Effector memory CD4-positive, alpha-beta T cell (primary cell): ENCODE measurements at places on chromosomes 1 and 21.

DNA sequence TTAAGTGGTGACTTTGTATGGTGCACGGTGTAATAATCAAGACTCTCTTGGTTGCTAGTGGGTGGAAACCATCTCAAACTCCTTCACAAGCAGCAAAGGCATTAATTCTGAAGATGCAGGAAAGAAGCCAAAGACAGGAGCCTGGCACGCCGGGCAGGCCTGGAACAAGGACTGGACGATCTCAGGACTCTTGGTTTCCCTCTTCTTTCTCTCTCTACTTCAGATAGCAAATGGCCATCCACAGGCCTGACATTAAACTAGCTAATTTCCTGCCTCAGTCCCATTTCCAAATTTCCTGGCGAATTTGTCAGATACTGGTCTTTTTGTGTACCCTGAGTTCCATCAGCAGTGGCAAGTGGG, 28.2 kb downstream of the STYXL2 start:
- DNase-seq: no peak

GRCh38 chr1:32122151-32122550, 14.3 kb downstream of the KPNA6 start:
- DNase-seq: no peak

DNA sequence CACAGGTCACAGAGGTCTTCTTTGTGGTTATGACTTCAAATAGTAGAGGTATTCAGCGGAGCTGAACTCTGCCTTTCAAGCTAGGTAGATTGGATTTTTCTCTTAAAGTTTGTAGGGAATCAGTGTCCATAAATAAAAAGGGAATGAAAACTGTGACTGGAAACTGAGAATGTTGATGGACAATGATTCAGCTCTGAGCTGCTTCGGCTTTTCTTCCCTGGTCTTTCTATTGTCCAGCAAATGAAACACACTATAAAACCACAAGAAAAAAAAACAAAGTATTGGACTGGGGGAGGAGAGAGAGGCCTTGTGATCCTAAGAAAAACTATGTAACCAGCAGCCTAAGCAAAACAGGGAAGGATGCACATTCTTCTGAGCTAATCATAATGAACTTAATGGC, 11.1 kb downstream of the TNNI3K start:
- DNase-seq: no peak

DNA sequence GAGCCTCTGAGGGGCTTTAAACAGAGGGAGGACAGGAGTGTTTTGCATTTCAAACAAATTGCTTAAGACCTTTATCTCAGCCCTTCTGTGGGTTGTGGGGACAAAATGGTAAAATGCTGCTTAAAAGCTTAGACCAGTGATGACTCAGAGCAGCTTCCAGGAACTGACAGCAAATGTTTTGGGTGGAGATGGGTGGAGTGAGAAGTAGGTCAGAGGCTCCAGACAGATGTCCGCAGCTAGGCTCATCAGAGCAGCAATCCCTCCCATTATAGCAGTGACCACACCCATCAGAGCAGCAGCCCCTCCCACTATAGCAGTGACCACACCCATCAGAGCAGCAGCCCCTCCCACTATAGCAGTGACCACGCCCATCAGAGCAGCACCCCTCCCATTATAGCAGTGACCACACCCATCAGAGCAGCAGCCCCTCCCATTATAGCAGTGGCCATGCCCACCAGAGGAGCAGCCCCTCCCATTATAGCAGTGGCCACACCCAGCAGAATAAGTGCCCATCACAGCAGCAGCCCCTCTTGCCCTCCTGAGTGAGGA, 532.2 kb downstream of the MATN1 start:
- DNase-seq: peak; percentile 23

- no peak for DNase-seq
These were observed 46.7 kb upstream of the LAMC2 start for GRCh38 chr1:183139281-183139942.

- no peak for DNase-seq
These were observed 688.4 kb downstream of the USP25 start for GRCh38 chr21:16418226-16418625.

GRCh38 chr1:182206626-182207239, 145.2 kb upstream of the ZNF648 start:
- DNase-seq: no peak

DNA sequence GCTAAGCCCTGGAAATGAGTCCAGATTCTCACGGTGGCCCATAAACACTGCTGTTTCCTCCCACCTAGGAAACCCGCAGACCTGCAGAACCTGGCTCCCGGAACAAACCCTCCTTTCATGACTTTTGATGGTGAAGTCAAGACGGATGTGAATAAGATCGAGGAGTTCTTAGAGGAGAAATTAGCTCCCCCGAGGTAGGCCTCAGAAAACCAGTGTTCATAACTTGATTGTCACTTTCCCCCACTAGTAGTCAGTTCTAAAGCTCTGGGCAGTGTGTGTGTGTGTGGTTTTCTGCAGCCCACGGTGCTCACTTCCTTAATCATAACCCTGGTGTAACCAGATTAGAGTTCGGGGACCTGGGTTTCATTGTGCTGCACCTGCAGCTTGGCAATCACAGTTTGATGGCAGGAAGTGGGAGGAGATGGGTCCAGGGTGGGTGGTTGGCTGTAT, 39.1 kb downstream of the CLIC6 start:
- DNase-seq: no peak

DNA sequence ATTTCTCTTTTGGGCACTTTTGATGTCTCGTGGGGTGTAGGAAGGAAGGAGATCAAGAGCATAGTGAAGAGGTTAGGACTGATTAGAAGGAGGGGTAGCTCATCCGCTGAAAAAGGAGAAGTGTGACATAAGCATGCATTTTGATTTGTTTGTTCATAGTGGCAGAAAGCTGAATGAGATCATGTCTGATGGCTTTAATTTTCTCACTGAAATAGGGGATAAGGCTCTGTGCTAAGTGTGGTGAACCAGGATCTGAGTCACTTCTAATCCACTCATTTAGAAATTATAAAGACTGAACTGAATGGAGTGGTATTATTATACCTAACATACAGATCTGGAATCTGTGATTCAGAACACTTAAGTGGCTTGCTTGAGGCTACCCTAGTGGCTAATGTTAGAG, 344.5 kb downstream of the PDE4B start:
- DNase-seq: no peak

DNA sequence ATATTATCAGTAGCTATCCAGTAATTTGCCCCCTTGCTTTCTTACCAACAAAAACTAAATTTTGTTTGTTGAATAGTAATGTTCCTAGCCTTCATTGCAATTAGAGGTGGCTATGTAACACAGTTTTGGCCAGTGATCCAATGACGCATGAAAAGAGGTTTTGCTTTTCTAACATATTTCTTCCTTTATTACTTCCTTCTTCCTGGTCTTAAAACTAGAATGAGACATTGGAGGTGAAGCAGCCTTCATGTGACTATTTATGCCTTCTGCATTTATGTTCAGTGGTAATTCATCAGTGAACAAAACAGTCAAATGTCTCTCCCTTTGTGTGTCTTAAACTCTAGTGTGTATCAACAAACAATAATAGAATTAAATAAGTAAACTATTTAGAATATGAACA, 35.5 kb downstream of the LRIF1 start:
- DNase-seq: no peak

DNA sequence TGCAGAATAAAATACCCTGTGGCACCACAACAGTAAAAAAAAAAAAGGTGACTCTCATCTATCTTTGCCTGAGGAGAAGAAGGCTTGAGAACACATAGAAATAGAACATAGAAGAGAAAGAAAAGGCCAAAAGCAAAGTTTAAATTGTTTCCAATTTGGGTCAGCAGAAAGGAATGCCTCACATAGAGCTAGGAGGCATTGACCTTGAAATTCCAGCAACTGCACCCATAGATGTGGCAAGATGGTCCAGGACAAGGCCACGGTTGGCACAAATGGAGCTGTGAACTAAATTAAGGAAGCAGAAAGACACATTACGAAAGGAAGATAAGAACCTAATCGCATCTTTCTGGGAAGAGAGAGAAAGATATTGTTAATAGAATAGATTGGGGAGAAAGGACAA, 588.3 kb downstream of the LMO4 start:
- no peak for DNase-seq

- DNase-seq: no peak
These were observed 348.5 kb downstream of the PTPRU start for GRCh38 chr1:29584776-29585175.

- DNase-seq: no peak
These were observed 191.7 kb downstream of the GIPC2 start for GRCh38 chr1:78237364-78237916.

DNA sequence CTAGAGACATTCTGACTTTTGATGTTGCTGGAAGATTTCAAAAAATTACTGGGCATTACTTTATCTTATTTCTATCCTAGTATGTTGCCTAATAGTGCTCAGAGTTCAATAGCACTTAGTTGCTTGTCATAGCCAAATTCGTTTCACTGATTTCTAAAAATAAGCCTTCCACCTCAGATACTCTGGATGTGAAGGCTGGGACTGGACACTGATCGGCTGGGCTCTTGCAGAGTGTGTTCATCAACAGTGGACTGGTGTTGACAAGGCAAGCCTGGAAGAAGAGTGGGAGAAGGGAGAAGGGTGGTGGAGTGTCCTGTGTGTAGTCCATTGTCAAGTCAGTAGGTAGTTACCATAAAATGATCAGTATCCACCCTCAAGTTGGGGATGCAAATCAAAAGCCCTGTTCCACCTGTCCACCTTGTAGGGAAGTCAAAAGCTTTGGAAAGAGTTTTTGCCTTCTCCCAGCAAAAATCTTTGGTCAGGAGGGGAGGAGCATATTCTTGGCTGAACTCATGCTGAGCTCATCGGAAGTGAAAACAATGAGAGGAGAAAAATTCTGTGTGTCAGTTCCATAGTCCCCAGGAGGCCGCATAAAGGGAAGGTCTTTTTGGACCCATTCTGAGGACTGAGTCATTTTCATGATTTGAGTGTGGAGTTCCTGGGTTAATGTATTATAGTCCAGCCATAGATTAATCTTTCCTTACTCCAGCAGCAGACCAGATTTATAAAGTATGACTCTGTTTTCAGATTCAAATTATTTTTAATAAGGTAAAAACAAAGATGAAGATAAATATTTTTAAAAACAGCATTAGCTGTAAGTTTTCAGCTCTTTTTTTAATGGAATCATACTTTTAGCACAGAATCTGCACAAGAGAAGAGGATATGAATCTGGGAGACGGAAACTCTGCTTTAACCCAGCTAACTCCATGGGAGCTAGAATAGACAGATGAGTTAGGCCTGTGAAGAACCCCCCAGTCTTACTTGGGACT, 99.5 kb upstream of the BMP8A start:
- no peak for DNase-seq

DNA sequence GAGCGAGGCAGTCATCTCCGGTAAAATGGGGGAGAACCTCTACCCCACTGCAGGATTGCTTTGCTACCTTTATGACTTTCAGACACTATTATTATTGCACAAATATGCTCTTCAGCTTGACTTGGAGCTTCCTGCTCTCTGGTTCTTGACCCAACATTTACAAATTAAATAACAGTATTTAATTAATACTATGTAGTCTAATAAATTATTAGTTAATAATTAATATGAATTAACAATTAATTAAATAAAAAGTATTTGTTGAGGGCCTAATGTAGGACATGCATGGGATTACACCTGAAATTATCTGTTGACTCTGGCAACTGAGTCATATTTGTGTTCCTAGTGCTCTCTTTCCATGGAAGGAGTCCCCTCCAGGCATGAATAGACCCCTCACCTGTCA, 359.9 kb downstream of the SIPA1L2 start:
- DNase-seq: no peak

DNA sequence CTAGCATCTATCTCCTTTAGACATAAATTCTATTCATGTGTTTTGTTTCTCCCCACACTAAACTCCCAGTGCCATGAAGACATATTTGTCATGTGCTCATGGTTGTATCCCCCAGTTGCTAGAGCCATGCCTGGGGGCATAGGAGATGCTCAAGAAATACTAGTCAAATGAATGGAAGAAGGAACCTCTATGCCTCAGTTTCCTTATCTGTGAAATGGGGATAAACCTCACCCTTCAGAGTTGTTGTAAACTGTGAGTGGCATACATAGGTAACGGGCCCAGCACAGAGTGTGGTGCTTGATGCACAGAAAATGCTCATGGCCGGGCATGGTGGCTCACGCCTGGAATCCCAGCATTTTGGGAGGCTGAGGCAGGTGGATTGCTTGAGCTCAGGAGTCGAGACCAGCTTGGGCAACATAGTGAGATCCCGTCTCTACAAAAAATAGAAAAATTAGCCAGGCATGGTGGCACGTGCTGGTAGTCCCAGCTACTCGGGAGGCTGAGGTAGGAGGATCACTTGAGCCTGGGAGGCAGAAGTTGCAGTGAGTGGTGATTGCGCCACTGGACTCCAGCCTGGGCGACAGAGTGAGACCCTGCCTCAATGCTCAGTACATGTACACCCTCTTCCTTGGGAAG, 8.7 kb downstream of the LDLRAD2 start:
- DNase-seq: no peak

DNA sequence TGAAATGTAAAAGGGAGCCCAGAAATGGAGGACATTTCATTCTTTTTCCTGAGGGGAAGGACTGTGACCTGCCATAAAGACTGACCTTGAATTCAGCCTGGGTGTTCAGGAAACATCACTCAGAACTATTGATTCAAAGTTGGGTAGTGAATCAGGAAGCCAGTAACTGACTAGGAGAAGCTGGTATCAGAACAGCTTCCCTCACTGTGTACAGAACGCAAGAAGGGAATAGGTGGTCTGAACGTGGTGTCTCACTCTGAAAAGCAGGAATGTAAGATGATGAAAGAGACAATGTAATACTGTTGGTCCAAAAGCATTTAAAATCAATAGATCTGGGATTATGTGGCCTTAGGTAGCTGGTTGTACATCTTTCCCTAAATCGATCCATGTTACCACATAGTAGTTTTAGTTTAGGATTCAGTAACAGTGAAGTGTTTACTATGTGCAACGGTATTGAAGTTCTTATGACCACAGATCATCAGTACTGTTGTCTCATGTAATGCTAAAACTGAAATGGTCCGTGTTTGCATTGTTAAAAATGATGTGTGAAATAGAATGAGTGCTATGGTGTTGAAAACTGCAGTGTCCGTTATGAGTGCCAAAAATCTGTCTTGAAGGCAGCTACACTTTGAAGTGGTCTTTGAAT, 2.9 kb downstream of the RGS2 start:
- no peak for DNase-seq

DNA sequence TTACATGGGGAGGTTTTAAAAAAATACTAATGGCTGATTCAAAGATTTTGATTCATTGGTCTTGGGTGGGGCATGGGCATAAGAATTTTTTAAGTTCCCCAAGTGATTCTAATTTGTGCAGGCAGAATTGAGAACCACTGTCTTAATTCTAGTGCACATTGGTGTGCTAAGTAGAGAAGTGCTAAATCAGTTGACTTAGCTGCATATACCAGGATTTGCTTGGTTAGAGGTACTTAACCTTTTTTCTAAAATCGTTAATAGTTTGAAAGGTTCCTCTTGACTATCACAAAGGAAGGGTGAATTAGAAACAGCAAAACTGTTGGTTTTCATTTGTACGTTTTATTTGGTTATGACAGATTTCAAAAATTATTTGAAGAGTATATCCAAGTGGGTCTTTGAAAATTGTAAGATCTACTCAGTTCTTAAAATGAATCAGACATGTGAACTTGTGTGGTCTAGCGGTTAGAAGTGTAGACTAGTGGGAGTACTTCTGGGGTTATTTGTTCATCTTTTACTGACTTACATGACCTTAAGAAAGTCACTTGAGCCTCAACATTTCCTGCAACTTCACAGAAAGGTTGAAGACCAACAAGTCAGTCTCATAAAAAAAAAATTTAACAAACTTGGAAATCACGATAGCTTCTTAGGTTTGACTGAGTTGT, 66.7 kb downstream of the RPAP2 start:
- no peak for DNase-seq
